Aortic smooth muscle cell (primary cell): ENCODE measurements at places on chromosomes 4 and X. TPM values are rescaled to one million over a fixed set of nuclear protein-coding genes. Genes with fewer than 3 reads are reported as not detected.

The LRIT3 gene
- under 0.01 TPM in 1 of 2 replicates, not detected in the other for total RNA-seq

The CRMP1 gene
- 0.06 and 0.13 TPM in 2 replicates for total RNA-seq

The ARHGEF9 gene
- total RNA-seq, result 20.2 and 21.1 TPM in 2 replicates

The MAGEE2 gene
- total RNA-seq, result under 0.01 TPM in 1 of 2 replicates, not detected in the other

The SPANXC gene
- total RNA-seq, result not detected in 2 replicates

The UGT2B10 gene
- not detected in 2 replicates for total RNA-seq

The SLC16A2 gene
- 4.1 and 5.0 TPM in 2 replicates for total RNA-seq

The DCHS2 gene
- under 0.01 and 0.87 TPM in 2 replicates for total RNA-seq

The CCSER1 gene
- total RNA-seq, result under 0.01 and 0.13 TPM in 2 replicates

The ARR3 gene
- not detected in 2 replicates for total RNA-seq

The CD40LG gene
- total RNA-seq, result not detected in 2 replicates

The ARMCX5 gene
- total RNA-seq, result 21.8 and 25.3 TPM in 2 replicates

The TDO2 gene
- 0.53 and 0.56 TPM in 2 replicates for total RNA-seq

The TMSB15B gene
- 1.6 and 1.8 TPM in 2 replicates for total RNA-seq

The CXorf58 gene
- total RNA-seq, result 0.06 TPM in 1 of 2 replicates, not detected in the other
